NCI-H446 (cell line): ENCODE measurements at places on chromosomes 2 and 18.

- DNase-seq: no peak
Observed at GRCh38 chr2:236164201-236164924, 3.8 kb downstream of the GBX2 start.

- no peak for DNase-seq
Observed at GRCh38 chr18:3713166-3713565, 263.2 kb downstream of the TGIF1 start.

GRCh38 chr2:2717406-2717805 lies 386.3 kb upstream of the MYT1L start:
- DNase-seq: no peak

DNA sequence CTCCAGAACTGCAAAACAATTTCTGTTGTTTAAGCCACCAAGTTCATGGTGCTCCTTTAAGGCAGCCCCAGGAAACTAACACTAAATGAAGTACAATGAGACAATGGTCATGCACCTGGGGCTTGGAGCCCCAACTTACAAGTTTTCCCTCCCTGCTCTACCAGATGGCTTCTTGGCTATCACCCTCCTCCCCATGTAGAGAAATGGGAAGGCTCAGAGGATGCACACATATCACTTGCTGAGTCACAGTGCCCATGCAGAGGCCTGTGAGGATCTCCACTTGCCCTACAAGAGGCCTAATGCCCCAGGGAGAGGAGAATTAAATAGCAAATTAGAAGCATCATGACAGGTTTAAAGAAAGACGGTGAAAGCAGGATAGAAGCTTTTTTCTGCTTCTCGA lies 270.9 kb downstream of the TTC32 start:
- DNase-seq: no peak

DNA sequence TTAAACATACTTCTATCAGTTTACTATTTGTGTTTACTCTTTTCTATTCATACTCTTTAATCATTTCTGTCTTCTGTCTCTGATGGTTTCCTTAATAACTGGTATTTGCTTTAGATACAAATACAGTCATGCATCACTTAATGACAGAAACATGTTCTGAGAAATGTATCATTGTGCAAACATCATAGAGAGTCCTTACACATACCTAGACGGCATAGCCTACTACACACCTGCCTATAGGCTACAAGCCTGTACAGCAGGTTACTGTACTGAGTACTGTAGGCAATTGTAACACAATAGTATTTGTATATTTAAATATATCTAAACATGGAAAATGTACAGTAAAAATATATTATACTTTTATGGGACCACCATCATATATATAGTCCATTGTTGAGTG lies 36.3 kb downstream of the VSNL1 start:
- DNase-seq: no peak

DNA sequence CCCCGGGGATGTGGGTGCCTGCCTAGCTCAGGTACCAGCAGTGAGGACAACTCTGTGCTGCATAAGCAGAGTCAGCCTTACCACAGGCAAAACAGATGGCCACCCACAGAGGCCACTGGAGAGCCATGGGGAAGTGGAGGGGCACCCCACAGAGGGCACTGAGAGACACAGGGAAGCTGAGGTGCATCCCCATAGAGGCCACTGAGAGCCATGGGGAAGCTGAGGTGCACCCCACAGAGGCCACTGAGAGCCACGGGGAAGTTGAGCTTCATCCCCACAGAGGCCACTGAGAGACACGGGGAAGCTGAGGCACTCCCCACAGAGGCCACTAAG lies 134.1 kb upstream of the EPAS1 start:
- no peak for DNase-seq

GRCh38 chr2:238467792-238468191 lies 41.1 kb downstream of the ASB1 start:
- DNase-seq: no peak

GRCh38 chr2:28360058-28360717 lies 32.5 kb upstream of the FOSL2 start:
- DNase-seq: no peak

GRCh38 chr2:63300835-63301234 lies 250.2 kb downstream of the OTX1 start:
- no peak for DNase-seq

- no peak for DNase-seq
Observed at GRCh38 chr2:230209422-230210051, 10.2 kb downstream of the SP110 start.

- DNase-seq: no peak
Observed at GRCh38 chr2:24438106-24438505, 52.9 kb upstream of the NCOA1 start.

DNA sequence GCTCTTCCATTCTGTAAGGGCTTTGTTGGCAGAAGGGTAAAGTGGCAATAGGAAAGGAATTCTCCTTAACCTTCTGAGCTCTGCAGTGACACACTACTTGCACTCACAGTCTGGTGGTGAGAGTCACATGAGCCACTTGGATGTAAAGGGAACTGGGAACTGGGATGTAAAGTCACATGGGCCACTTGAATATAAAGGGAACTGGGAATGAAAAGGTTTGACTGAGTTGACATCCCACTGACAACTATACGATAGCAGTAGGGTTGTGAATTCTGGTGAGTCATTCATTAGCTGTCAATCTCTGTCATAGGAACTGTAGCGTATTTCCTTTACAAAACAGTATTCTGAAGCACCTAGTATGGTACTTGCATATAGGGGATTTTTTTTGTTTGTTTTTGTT lies 5.5 kb downstream of the RPE start:
- DNase-seq: no peak

DNA sequence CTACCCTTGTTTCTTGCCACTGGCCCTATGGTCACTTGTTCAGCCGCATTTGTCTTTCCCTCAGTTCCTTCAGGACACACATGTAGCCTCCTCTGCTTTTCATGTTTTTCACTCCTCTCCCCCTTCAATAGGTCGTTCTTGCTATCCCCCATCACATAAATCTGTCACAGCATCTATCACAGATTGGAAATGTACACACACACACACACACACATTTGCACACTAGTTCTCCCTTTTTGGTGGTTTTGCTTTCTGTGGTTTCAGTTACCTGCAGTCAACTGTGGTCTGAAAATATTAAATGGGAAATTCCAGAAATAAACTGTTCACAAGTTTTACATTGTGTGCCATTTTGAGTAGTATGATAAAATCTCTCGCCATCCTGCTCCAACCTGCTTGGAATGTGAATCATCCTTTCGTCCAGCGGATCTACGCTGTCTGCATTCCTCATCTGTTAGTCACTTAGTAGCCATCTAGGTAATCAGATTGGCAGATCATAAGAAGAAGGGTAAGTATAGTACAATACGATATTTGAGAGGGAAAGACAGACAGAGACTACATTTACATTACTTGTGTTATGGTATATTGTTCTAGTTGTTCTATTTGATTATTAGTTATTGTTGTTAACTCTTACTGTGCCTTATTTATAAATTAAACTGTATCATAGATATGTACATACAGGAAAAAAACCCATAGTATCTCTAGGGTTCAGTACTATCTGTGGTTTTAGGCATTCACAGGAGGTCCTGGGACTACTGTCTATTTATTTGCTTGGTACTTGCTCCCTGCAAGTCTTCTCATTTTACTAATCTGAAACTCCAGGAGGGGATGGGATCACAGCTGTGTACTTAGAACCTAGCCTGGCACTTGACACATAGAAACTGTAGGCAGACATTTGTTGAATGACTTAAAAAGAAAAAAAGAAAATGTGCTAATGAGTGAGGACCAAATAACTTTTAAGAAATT lies 86.1 kb upstream of the PNPT1 start:
- DNase-seq: no peak

- DNase-seq: peak; percentile 22
Observed at GRCh38 chr2:6828299-6828584, 37.5 kb downstream of the CMPK2 start.

- no peak for DNase-seq
Observed at GRCh38 chr2:216920143-216920876, 60.4 kb upstream of the TNP1 start.

GRCh38 chr2:36559221-36559942 lies 38.6 kb downstream of the FEZ2 start:
- no peak for DNase-seq

DNA sequence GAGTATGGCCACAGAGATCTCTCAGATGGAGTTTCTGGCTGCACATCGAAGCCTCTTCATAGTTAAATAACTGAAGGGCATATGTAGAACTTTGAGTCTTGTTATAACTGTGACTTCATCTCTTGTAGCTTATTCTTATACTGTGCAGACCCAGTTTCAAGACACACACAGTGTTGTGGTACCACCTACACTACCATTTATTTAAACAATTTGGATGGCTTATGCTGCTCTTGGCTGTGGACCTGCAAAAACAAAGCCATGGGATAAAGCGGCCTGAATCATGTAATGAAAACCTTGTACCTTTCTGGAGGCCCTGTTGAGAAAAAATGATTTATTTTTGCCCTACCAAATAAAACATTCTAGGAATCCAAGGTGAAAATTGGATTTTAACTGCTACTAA lies 262.8 kb upstream of the RASGRP3 start:
- DNase-seq: no peak

DNA sequence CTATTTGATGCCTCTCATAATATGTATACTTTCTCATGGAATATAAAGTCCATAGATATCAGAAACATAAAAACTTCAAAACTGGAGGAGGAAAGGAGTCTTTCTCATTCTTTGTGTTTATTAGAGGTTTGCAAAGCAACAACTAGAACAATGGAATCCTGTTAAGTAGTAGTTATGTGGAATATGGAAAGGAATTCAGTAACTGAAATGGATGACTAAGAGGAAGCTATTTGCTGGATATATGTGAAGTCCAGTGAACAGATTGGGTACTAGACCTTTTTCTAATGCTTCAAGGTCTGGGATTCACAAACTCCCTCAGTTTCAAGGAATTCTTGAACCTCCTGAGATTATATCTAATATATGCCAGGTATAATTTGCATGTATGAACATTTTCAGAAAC lies 353.6 kb upstream of the FANCL start:
- no peak for DNase-seq

- no peak for DNase-seq
Observed at GRCh38 chr2:188422726-188423125, 131.1 kb downstream of the GULP1 start.

DNA sequence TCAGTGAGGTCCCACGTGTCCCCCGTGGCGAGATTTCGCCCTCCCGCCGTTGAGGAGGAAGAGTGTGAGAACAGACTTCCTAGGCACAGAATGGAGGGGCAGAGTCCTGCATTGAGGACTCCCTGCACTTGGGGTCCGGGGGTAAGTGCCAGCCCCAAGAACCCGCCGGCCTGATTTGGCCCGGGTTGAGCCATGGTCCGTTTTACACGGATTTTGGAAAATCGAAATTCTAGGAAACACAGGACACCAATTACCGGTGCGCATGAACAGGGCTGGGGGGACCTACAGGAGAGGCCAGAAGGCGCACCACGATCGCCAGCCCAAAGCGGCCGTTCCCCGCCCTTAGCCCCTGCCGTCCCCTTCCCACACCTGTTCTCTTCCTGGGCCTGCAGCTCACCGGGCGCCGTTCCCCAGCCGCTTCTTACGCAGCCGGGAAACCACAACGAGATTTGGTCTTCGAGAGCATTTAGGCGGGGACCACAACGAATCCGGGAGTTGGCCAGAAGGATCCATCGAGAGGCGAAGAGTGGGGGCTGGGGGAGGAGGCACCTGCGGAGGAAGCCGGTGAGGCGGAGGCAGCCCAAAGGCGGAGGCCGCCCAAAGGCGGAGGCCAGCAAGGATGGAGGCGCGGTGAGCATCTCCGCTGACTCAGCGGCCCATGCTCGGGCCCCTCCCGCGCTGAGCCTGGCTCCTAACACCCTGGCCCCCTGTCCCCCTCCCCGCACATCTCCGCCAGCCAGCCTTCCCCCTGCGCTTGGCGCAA lies 464 bp upstream of the TLX2 start:
- DNase-seq: no peak
